ENCODE measurements at places on chromosomes 16 and 17.

DNA sequence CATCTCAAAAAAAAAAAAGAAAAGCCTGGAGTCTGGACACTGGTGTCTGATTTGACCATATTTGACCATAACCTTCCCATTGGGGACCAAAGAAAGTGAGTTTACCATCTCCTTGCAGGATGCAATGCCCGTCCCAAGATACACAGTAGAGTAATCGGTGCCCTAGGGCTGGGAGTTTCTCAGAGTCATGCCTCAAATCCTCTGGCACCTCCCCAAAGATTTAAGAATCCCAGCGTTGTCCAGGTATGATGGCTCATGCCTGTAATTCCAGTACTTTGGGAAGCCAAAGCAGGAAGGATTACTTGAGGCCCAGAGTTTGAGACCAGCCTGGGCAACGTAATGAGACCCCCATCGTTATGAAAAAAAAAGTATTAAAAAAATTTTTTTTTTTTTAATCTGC is 5.0 kb downstream of the PITPNM3 start:
- DNase-seq, result peak; percentile 51

DNA sequence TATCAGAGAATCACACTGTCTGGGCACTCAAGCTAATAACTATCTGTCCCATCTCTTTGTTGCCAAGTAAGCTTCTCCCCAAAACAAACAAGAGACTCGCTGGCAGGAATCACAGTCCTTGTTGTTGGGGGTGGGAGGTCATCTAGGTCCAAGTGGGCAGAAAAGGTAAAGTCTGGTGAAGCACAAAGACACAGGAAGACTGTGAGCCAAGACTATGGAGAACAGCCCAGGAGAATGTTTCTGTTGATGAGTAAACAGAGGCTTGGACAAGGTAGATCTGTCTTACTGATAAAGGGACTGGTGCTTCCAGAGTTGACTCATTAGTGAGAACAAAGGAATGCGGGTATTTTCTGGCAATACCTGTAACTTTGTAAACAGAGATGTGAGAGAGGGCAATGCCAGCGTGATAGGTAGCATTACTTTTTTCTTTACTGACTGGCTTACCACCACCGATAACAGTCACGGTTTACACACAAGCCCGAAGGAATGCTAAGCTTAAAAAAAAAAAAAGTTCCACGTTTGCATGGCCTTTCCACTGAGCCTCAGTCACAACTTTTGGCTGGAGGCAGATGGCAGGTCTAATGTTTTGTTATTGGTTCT is 11.5 kb upstream of the MMD start:
- peak; percentile 95 for DNase-seq

DNA sequence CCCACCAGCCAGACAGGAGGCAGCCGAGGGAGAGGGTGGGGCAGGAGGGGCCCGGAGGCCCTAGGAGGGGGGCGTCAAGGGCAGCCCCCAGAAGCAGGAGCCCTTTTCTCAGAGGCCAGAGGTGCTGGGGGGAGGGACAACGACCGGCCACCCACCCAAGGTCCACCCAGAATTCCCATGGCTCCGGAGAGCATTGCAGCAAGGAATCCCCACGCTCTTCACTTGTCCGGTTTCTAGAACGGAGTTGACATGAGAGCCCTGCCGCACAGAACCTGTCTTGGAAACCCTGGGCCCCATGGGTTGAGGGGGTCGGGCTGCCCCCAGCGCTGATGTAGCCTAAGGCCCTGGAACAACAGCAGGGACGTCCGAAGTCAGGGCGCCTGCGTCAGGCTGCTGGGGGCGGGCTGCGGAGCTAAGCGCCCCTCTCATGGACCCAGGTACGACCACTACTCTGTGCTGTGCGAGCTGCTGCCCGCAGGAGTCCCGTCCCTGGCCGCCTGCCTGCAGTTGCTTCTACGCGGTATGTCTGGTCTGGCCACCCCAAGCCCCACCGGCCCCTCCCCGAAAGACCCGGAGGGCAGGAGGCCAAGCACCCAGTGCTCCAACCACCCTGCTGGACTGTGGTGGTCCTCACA is 11.2 kb downstream of the CYBC1 start:
- no peak for DNase-seq

GRCh38 chr17:33854596-33854995 is 400.5 kb upstream of the CCL2 start:
- DNase-seq, result no peak

GRCh38 chr17:43936434-43936833 is 5.8 kb downstream of the PPY start:
- DNase-seq, result peak; percentile 40

GRCh38 chr16:74682556-74682955 is 15.9 kb upstream of the RFWD3 start:
- DNase-seq, result no peak

DNA sequence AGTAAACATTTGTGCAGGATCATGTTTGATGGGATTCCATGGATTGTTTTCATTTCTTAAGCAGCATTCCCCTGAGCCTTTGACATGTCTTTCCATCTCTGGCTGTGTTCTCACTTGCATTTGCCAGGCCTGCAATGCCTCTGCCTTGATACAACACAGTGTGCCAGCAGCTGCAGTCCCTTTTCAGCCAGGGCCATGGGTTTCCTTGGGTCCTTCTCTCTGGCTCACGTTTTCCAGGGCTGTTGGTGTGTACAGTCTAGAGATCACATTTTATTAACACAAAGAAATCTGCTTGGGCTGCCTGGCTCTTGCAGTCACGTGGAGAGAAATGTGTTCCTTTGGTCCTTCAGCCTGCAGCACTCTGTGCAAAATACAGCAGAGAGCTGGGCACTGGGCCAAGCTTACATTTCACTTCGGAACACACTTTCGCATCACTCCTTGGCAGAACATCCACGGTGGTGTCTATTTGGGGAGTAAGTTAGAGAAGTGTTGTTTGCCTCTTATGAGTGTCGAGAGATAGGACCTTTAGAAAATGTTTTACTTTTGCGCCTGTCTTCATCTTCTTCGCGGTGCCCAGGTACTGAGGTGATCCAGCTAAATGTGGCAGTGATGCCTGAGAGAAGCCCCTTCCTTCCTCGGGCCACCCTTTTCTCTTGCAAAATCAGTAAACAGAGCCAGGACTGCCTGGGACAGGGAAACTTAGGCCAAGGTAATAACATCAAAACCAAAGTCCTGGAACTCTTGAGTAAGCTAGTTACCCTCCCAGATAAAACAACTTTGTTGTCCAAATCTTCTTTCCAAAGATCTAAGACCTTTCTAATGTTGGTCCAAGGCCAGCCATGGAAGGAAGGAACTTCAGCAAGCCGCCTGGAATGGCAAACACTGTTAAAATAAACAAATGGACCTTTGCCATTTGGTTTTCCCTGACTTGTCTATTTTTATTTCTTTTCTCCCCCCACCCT is 20.9 kb downstream of the HLF start:
- no peak for DNase-seq

DNA sequence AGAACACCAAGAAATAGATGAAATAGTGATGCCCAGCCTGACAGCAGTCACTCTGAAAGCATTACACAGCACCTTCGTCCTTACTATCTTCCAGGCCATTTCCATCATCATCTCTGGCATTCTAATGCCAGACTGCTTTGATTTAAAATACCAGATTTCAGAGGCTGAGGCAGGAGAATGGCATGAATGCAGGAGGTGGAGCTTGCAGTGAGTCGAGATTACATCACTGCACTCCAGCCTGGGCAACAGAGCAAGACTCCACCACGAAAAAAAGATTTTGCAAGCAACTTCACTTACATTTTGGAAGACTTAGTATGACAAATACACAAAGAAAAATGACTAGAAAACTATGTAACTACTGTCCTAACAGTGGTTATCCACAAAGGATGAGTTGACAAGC is 244.0 kb downstream of the CPPED1 start:
- DNase-seq, result no peak

DNA sequence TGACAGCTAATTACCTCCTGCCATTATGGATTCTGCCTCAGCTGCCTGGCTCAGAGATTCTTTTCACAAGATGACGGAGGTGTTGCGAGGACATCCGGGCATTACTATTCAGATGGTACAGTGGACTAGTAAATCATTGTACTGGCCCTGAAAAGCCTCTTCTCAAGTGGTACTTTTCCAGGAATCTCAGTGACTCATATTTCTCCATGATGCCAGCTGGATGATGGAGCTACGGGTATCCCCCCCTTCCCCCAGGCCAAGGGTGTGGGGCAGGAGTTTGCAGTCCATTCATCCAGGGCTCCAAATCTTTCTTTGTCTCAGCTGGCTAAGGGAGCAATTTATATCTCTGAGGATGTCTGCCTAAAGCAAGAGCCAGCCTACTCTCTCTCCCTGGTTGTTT is 107.7 kb upstream of the GPR139 start:
- DNase-seq, result no peak

- DNase-seq, result no peak
Measured at GRCh38 chr17:28612936-28613872, 781 bp downstream of the RSKR start.

GRCh38 chr16:3112058-3112880 is at the start of gene ZNF205:
Gene ZNF205, plus strand, starts transcription at chr16:3112586. Its CDS starts 845 bp downstream, at chr16:3113431.
- peak; percentile 62 for DNase-seq
